ENCODE measurements at places on chromosomes 7 and 10. TPM values are rescaled to one million over a fixed set of nuclear protein-coding genes. Genes with fewer than 3 reads are reported as not detected.

Gene EIF5AL1
- total RNA-seq = 1.5 TPM

- no peak for DNase-seq
These were observed 12.2 kb upstream of the KLRG2 start for GRCh38 chr7:139495580-139496125.

DNA sequence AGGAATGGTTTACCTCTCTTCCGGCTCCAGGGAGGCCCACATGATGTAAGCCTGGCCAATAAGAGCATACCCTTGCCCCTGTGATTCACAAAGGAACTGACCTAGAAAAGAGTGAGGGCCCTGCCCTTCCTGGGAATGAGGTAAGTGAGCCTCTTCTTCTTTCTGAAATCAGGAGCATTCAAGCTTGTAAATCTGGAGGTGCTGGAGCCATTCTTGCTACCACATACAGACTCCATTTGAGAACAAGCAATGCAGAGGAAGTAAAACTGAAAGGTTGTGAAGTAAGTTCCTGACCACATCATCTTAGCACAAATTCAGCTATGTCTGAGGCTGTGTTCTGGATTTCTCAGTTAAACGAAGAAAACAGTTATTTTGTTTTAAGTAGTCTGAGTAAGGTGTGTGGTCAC lies 132.2 kb downstream of the CD36 start:
- DNase-seq = no peak

Gene SLC26A5
- not detected for total RNA-seq

Gene ACTR3C
- not detected for total RNA-seq
